ENCODE measurements at places on chromosomes 2 and 18.

GRCh38 chr2:98393354-98393753, 47.1 kb downstream of the CNGA3 start:
- no peak for DNase-seq

DNA sequence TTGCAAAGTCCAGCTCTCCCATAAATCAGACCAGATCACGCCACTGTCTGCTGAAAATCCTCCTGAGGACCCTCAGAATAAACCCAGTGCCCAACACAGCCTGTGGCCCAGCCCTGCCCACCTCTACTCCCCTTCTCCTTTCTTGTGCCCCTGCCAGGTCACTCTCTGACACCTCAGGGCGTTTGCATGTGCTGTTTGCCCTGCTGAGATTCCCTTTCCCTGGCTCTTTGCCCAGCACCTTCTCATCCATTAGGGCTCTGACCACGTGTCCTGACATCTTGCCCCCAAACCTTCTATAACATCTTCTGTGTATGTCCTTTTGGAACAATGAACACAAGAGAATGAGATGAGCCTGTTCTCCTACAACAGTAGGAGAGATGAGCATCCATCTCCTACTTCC, 18.5 kb upstream of the NMUR1 start:
- DNase-seq, result no peak

DNA sequence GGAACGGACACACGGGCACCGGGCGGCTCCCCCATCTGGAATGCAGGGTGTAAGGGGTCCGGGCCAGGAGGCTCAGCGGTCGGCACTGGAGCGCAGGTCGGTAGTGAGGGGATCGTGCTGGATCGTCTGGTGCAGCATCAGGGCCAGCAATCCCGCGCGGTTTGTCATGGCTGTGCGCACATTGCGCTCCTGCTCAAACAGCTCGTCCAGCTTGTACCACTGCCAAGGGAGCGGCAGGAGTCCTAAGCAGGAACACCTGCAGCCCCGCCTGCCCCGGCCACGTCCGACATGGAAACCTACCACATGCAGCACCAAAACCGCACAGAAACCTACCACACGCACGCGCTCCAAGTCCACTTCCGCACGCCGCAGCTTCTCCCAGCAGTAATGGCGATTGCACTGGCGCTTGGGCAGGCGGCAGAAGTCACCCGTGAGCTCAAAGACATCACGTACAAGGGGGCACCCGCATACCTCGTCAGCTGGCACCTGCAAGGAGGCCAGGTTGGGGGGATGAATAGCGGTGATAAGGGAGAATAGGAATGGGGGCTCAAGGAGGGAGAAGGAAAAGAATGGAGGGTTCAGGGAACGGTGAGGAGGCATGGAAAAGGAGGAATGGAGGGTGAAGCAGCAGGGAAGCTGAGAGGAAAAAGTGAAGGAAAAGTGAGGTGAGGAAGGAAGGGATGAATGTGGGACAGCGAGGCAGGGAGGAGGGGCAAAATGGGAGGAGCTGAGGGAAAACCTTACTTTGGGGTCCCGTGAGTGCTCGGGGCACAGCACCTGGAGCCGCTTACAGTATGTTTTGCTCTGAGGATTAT, 1.4 kb upstream of the MBD1 start:
- DNase-seq, result no peak

DNA sequence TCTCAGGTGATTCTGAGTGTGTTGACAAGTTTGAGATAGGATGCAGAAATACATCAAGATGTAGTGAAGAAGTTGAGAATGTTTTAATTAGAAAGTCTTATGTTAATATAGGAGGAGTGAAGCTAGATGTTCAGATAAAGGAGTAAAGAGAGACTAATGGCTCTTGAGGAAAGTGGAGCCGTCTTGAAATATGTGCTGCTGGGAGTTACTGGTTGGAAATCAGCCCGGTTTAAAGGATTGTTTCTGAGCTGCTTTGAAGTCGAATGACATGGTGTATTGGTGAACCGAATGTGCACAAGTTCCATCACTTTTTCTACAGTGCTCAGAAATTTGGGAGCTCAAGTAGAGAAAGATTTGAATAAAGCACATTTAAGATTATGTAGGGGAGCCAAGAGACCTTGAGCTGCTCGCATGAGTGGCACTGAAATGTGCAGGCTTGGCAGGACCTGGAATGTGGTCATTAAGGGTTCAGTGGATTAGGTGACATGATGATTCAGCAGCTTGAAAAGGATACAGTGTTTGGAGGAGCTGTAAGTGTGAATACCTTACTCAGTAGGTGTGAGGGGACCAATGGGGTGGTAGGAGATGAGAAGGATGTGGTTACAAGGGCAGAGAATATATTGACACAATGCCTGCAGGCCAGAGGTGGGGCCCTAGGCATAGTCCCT, 68.6 kb downstream of the CAB39 start:
- DNase-seq, result no peak

GRCh38 chr2:46645681-46646162, 166.4 kb downstream of the TMEM247 start:
- DNase-seq, result peak; percentile 85

- DNase-seq, result no peak
Observed at GRCh38 chr2:65819963-65820362, 387.6 kb upstream of the SPRED2 start.
